ENCODE measurements at places on chromosomes 16 and 17.
A peak's percentile ranks its signal among the peaks of the same experiment; 100 is the strongest.

GRCh38 chr17:409848-410542 is 57.4 kb upstream of the RPH3AL start:
- DNase-seq, result peak; percentile 89

- no peak for DNase-seq
Observed at GRCh38 chr17:80219763-80220053, 425 bp downstream of the SGSH start.

DNA sequence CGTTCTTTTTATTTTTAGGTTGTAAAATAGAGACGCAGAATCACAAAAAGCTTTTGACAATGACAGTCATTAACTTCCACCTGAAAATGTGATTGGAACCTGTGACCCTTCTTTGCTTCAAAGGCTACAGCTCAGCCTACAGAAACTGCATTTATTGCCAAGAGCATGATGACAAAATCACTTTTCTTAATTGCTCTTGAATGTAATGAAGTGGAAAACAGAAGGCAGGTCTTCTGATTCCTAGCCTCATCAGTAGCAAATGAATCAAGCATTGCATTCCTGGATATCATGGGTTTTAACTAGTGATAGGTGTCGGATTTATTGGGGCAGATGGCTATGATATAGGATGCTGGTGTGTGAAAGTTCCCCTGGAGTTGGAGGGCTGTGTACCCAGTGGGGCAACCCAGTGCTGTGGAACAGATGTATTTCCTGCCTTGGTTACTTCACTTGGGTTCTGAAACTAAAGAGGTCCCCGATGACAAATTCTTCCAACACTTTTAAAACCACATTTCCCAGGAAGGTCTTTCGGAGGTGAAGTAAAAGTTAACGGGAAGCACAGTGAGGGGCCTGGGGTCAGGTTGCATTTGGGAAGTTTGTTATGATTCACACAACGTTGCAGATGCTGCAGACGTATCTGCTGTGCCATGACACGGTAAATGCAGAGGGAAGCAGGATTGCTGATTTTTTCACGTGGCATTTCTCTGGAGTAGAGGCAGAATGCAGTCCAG is 127.5 kb downstream of the HS3ST3A1 start:
- no peak for DNase-seq

- no peak for DNase-seq
Observed at GRCh38 chr16:28597692-28598261, 927 bp upstream of the SULT1A2 start.

- DNase-seq, result no peak
Observed at GRCh38 chr16:79658301-79659033, 57.9 kb upstream of the MAF start.

GRCh38 chr16:77782694-77783093 is 5.7 kb upstream of the VAT1L start:
- no peak for DNase-seq

- no peak for DNase-seq
Observed at GRCh38 chr16:61820398-61820797, 215.8 kb downstream of the CDH8 start.

- DNase-seq, result no peak
Observed at GRCh38 chr17:79452706-79453105, 158.1 kb downstream of the RBFOX3 start.

DNA sequence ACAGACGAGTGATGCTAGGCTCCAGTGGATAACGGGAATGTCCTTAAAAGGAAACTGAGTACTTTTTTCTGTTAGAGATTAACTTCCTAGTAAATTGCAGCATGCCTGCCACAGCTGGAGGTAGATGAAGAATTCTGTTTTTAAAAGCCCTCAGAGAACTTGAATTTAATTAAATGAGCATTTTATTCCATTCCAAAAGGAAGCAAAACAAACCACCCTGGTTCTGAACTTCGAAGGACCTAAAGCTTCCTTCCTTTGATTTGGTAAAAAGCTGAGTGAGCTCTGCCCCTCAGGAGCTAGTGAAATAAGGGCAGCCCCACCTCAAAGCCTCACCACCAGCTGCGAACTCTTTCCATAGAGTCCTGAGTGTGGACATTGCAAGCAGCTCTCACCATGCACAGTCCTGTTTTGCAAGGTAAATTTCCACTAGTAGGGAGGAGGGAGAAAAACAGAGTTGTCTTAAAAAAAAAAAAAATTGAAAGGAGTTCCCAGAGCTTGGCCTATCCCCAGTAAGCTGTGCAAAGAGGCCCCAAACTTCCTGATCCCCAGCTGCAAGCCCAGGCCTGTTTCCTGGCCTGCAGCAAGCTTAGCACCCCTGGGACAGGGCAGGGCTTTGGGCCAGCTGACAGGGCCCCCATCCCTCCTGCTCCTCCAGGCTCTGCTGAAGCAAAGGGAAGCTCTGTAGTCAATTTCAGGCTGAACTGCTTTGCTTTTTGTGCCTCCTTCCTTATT is 11.2 kb downstream of the CHD9NB start:
- DNase-seq, result peak; percentile 30

GRCh38 chr17:39365872-39366271 is 35.6 kb downstream of the FBXL20 start:
- no peak for DNase-seq
